ENCODE measurements at places on chromosomes 1 and 21. TPM values are rescaled to one million over a fixed set of nuclear protein-coding genes. Genes with fewer than 3 reads are reported as not detected.
A peak's percentile ranks its signal among the peaks of the same experiment; 100 is the strongest.

DNA sequence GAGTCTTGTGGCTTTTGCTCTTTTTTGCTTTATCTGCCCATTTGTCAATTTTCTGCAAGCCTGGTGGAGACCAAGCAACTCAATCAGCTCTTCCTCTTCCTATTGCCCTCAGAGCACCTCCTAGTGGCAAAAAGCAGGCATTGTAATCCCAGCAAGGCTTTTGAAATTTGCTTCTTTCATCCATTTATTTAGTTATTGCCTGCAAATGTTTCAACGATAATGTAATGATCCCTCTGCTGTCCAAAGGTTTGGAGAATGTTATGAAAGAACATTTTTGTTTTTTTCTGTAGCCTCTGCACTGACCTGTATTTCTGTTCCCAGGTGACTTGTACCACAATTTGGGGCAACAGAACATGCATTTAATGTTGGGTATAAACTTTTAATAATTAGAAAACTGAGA is 127.8 kb downstream of the GABPA start:
- no peak for DNase-seq

GRCh38 chr1:112605633-112606327 is 13.2 kb downstream of the ST7L start:
- no peak for DNase-seq

DNA sequence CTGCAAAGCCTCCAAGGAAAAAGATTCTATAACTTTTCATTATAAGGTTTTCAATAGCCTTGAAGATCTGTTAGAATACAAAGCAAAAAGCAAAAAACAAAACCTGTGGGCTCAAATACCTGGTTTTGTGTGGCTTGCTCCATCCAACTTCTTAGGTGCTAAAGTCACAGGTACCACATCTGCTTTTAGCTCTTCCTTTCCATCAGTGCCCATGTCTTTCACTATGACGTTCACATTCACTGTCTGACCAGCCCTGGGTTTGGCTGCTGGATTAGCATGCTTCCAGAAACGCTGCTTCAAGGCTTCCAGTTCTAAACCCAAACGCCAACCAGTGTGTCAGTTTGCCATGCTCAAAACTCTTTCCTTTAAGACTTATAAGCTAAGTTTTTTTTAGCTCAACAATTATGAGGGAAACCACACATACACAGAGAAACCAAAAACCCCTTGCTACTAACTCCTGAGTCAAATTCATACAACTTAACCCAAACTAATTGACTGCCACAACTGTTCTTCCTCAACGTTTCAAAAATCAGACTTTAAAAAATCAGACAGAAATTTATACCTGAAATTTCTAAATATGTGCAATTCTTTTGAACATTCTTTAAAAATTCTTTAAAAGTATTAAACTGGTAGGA is 16.0 kb downstream of the CLSPN start:
- no peak for DNase-seq

GRCh38 chr1:180112091-180112490 is 42.6 kb upstream of the QSOX1 start:
- no peak for DNase-seq

DNA sequence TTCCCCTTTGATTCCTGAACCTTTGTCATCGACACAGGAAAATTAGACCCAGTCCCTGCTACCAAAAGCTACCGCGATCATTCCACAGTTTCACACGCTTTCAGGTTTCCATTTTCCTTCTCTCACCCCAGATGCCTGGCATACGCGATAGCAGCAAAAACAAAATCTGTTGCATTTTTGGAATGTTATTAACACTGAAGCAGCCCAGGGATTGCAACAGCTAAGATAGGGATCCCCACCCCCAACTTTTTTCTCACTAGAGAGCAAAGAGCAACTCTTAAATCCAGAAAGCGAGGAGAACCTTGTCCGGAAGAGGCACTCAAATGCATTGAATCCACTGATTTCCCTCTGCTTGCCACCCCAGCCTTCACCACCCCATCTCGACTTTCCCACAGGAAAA is 8.9 kb downstream of the OVAAL start:
- DNase-seq, result no peak

GRCh38 chr1:51295926-51296325 is 34.4 kb downstream of the TTC39A start:
- no peak for DNase-seq

- DNase-seq, result no peak
Observed at GRCh38 chr1:30895382-30895943, 13.1 kb downstream of the SDC3 start.

GRCh38 chr21:32565856-32566465 is 19.4 kb downstream of the TCP10L start:
- no peak for DNase-seq

DNA sequence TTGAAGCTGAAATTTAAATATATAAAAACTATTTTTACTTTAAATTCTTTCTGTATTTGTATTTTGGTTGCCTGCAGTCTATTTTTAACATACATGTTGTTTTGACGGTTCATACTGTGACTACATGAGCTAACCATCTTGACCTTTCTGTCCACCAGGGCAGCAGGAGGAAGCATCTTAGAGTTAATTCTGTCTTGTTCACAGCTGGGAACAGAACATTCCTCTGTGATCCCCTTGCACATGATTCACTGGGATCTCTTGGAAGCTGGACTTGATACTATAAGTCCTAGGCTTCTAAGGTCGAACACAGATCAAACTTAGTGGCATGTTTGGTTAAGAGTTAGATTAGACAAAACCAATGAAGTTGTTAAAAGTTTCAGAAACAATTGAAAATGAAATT is 99.7 kb downstream of the NFIA start:
- peak; percentile 76 for DNase-seq

DNA sequence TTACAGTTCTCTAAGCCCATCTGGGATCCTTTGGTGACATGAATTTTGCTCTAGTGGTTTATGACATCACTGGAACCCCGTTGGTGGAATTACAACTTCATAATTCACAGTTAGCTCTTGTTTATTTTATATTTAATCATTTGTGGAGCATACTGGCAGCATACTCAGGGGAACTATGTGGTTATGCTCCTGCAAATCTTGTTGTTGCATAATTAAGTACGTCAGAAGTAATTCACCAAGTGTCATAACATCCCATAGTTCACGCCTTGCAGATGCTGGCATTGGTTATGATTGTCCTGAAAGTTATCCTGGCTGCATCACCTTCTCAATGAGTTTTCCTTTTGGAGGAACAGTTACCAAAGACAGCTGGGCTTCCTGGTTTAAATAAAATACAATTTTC is 16.5 kb downstream of the PRRX1 start:
- DNase-seq, result no peak

- no peak for DNase-seq
Observed at GRCh38 chr1:12001249-12001917, 17.9 kb upstream of the MIIP start.

DNA sequence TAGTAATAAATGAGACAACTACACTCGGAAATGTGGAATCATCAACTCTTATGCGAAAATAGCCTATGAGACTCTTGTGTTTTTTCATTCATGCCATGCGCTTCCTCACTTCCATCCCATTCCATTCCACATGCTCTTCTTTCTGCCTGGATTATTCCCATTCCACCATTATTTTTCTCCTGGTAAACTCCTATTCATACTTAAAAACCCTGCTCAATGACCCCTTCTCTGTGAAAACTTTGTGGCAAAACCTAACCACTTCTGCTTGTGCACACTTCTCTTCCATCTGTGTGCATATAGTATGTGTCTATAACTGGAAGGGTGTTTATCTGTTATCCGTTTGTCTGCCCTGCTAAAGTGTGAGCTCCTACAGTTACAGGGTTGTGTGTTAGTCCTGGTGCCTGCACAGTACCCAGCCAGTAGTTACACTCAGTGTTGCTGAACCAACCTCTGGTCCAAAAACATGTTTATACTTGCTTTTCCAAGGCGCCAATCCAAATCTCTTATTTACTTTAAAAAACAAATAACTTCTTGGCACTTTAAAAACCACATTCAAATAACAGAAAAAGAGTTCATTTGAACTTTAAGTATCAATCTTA is 10.7 kb downstream of the EPHX1 start:
- no peak for DNase-seq

GRCh38 chr1:18109756-18110597 is 2.4 kb downstream of the IGSF21 start:
- DNase-seq, result peak; percentile 31

- no peak for DNase-seq
Observed at GRCh38 chr1:31787786-31788137, 23.6 kb upstream of the ADGRB2 start.

DNA sequence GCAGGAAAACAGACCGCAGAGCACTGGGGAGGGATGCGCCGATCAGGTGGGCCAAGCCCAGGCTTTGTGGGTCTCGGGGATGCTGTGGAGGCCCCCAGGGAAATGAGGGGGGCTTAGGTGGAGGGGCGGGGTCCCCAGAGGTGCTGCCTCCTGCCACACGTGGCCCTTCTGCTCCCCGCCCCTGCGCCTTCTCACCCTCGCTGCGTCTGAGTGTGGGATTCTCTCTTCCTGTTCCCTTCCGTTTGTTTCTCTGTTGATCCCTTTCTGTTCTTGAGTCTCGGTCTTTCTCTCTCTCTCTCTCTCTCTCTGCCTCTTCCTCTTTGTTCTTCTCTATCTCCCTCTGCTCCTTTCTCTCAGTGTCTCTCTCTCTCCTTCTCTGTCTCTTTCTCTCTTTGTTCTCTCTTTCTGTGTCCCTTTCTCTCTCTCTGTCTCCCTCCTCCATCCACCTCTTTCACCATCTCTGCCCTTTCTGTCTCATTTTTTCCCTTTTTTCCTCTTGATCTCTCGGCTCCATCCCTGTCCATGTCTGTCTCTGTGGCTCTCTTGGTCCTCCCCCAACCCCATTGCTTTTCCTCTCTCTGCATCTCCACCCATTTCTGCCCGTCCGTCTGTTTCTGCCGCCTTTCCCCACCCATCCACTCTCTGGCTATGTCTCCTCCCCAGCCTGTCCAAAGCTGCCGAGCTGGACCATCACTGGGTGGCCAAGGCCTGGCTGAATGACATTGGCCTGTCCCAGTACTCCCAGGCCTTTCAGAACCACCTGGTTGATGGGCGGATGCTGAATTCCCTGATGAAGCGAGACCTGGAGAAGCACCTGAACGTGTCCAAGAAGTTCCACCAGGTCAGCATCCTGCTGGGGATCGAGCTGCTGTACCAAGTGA is 52.4 kb upstream of the TMEM51 start:
- no peak for DNase-seq

- DNase-seq, result no peak
Observed at GRCh38 chr1:226506921-226507320, 41.6 kb upstream of the STUM start.

- no peak for DNase-seq
Observed at GRCh38 chr1:24926563-24927249, 3.4 kb downstream of the RUNX3 start.

DNA sequence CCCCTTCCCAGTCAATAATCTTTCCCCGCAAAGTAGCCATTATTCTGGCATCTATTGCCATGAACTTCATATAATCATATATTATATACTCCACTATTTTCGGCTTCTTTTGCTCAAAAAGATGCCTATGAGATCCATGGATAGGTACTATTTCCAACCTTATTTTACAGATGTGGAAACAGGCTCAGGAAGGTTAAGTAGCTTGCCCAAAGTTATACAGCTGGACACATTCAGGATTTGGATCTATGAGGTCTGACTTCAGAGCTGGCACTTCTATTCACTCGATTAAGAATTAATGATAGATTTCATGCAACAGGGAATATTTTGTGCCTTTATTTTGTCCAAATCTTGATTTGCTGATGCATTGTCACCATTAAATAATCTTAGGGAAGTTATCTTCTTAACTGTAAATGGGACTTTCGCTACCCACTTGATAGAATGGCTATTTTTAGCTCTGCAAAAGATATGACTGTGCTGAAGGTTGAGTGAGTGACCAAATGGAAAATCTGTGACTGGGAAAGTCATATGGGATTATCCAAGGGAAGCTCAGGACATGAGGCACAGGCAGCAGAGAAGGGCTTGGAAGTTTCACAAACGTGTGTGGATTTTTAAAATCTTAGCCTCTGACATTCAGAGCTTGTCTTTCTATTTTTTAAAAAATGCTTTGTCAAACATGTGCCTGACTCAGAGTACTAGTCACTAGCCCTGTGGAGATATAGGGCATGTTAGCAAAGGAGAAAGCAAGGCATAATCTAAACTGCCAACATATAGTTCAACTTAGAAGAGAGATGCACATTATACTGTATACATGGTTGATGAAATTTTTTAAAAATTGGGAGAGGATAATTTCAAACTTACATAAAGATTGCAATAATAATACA is 36.5 kb downstream of the GIPC2 start:
- DNase-seq, result no peak

- DNase-seq, result no peak
Observed at GRCh38 chr1:105636052-105636451, 1420.4 kb upstream of the PRMT6 start.

GRCh38 chr1:25631750-25632485 is 15.3 kb downstream of the MAN1C1 start:
- DNase-seq, result no peak

GRCh38 chr1:110123224-110123623 is 11.0 kb downstream of the UBL4B start:
- no peak for DNase-seq

GRCh38 chr1:113124366-113124765 is 51.4 kb downstream of the LRIG2 start:
- DNase-seq, result no peak

- DNase-seq, result no peak
Observed at GRCh38 chr1:172254521-172255222, 165.8 kb upstream of the C1orf105 start.

DNA sequence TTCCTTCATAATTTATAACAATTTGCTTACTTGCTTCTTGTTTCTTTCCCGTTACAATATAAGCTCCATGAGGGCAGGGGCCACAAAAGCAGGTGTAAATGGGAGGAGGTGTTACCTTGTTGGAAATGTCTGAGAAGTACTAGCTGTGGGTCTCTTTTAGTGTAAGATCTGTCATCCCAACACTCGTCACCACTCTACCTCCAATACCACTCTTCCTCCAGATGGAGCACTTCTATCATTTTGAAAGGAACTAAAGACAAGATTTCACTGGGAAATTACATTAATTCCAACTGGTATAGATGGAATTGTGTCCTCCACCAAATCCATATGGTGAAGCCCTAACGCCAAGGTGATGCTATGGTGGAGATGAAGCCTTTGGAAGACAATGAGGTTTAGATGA is 53.0 kb upstream of the CPLANE2 start:
- no peak for DNase-seq

GRCh38 chr1:21058035-21058793 is 118.5 kb downstream of the EIF4G3 start:
- no peak for DNase-seq

- DNase-seq, result no peak
Observed at GRCh38 chr1:29166291-29166878, 15.3 kb downstream of the SRSF4 start.

LCE2C gene
- not detected for total RNA-seq

ASCL5 gene
- total RNA-seq, result not detected

PTGFR gene
- total RNA-seq, result 1.7 TPM

TEDDM1 gene
- total RNA-seq, result not detected

TGFB2 gene
- total RNA-seq, result 0.92 TPM

UBE2U gene
- total RNA-seq, result not detected

SYF2 gene
- total RNA-seq, result 49.1 TPM

CACNA1S gene
- 74.3 TPM for total RNA-seq

KRTAP19-1 gene
- total RNA-seq, result not detected

PROX1 gene
- total RNA-seq, result 5.4 TPM

UBASH3A gene
- not detected for total RNA-seq
